ENCODE measurements at places on chromosomes 7 and 10.

DNA sequence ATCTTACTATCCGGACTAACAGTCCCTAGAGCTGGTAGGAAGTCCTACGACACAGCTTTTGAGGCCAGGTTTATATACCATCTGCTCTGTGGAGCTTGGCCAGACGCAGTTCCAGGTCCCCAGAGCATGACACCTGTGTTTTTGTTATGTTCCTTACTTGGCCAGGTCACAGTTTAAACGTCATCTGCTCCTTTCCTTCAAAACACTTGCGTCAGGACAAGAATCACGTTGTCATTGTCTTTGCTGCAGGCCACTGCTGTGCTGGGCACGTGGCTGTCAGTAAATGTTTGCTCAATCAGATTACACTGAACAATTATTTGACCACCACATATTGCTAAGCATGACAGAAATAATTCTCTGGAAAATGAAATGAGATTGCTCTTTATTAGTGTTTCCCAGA, 23.9 kb downstream of the SLC18A2 start:
- no peak for DNase-seq

GRCh38 chr10:108852211-108852610, 1071.1 kb downstream of the XPNPEP1 start:
- no peak for DNase-seq

- no peak for DNase-seq
Measured at GRCh38 chr7:50068026-50068425, 25.0 kb downstream of the ZPBP start.

GRCh38 chr7:97480772-97481390, 251.0 kb upstream of the TAC1 start:
- no peak for DNase-seq

- no peak for DNase-seq
Measured at GRCh38 chr7:134985894-134986362, 380 bp upstream of the AGBL3 start.

DNA sequence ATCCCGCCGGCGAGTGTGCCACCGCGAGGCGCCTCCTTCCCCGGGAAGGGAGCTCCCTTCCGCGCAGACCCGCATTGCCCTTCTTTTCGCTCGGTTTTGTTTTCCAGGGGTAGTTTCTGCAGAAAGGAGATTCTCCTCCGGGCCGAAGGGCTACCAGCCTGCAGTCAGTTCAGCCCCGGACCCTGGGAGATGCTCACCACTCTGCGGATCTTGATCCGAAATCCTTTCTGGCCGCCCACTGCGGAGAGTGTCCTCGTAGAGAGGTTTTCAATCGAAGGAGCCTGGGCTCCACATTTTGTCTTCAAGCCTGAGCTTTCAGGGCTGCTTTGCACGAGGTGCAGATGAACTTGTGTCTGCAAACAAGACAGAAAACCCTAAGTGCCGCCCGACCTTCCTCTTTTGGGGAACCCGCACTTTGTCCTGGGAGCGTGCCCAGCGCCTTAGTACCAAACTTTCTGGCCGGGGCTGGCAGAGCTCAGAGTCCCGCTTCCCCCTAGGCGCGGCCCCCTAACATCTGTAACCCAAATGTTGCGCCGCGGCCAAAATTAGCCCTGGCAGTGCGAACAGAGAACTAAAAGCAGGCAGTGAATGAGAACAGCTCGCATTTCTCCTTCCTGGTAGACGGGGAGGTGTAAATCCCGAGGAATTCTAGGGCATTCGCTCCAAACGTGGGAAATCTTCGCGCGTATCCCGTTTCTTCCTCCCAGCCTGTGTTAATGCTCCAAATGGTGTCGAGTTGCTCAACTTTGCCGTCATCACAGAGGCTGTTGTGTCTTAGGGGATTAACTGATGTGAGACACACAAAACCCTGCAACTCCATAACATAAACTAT, 6.7 kb upstream of the EN2 start:
- DNase-seq, result no peak

DNA sequence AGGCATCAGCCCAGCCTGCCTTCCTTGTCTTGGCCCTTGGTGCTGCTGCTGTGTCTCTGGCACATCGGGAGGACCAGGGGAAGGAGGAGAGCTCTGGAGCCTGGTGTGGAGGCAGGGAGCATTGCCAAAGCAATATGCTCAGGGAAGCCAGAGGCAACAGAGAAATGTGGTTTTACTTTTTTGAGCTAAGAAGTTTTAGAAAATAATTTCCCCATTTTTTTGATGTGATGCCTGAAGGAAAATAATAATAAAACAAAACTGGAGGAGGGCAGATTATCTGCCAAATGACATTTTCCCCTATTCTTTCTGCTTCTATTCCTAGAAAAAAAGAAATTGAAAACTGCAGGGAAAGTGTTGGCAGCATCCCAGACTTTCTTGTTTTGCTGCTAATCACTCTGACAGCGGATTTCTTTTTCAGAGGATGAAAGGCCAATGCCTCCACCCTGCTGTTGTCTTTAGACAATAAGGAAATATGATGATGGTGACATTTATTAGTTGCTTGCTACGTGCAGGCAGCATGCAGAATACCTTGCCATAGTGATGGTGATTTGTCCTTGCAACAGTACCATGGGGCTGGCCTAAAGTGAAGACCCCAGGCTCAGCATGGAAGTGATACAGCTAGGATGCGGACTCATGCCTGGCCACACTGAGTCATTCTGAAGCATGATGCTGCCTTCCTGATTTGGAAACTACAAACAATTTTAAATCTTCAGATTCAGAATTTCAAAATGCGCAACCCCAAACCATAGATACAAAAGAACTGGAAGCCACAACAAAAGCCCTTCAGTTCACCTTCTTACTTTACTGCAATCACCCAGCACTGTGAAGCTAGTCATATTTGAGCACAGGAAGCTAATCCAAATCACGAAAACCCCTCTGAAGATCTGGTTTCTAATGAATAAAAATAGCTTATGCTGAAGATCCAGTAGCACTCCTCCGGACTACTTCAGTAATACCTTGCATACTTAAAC, 260.2 kb upstream of the TMEM72 start:
- no peak for DNase-seq

DNA sequence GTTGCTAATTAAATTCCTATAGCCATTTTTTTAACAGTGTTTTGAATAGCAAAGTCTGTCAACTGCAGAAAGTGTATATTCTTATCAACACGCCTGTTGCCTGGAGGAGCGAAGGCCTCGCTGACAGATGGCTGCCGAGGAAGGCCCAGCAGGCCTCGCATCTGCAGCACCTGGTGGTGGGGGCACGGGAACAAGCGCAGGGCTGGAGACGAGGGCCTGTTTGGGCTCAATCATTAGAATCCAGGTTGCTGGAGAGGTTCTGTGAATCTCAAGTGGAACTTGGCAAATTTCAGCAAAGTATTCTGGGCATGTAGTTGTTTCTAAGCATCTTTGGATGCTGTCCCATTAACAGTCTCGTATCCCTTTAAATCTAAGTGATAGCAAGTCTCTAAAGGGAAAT, 66.1 kb upstream of the FAM204A start:
- DNase-seq, result no peak

GRCh38 chr7:94556028-94556427, 46.4 kb downstream of the CASD1 start:
- no peak for DNase-seq

DNA sequence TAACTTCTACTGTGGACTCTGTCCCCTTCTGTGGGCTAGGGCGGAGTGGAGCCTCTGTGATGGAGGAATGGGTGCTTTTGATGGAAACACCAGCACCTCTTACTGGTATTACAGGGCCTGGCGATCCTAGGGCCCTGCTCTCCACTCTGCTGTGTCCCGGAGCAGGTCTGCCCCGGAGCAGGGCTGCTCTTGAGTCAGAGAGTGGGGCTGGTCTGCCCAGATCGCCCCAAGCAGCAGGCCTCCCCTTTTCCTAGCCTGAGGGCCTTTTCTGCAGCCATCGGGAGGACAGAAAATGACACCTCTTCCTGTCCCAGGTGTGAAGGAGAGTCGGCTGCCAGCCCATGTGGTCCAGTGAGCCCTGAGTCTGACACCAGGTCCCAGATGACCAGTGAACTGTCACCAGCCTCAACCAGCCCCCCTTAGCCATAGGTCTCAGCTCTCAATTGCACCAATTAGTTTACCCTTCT, 1.4 kb downstream of the ZNF282 start:
- no peak for DNase-seq

DNA sequence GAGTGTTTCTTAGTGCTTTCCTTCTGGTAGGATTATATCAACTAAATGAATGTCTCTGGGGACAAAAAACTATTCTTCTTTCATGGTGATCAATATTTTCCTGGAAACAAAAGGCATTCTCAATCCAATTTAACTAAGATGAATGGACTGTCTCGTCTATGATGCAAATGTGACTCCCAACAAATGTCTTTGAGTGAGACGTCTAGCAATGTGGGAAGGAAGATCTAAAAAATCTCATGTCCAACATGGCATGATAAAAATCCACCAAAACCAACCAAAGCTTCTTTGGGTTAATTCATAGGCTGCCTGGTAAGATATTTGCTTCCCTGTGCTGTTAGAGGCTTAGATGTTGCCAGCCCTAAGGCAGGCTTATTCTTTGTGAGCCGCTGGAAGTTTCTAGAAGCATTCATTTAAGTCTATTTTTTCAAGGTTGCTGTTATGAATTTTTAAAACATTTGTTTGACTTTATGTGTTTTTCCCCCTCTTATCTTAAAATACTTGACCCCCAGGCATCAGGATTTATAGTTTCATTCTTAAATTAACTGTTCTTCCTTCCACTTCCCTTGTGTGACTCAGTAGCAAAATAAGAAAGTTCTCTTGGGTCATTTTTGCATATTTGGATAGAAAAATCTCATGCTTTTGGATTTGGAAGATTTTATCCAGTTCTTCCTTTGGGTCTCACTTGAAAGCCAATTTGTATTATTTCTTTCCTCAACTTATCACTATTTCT, 156.3 kb downstream of the NRP1 start:
- peak; percentile 38 for DNase-seq

GRCh38 chr7:1863091-1863900, 193.2 kb downstream of the ELFN1 start:
- DNase-seq, result no peak

- no peak for DNase-seq
Measured at GRCh38 chr10:92181575-92181974, 109.3 kb downstream of the CPEB3 start.

- DNase-seq, result no peak
Measured at GRCh38 chr10:48897441-48897790, 42.2 kb downstream of the LRRC18 start.

- peak; percentile 32 for DNase-seq
Measured at GRCh38 chr7:19026888-19027287, 90.5 kb downstream of the TWIST1 start.

DNA sequence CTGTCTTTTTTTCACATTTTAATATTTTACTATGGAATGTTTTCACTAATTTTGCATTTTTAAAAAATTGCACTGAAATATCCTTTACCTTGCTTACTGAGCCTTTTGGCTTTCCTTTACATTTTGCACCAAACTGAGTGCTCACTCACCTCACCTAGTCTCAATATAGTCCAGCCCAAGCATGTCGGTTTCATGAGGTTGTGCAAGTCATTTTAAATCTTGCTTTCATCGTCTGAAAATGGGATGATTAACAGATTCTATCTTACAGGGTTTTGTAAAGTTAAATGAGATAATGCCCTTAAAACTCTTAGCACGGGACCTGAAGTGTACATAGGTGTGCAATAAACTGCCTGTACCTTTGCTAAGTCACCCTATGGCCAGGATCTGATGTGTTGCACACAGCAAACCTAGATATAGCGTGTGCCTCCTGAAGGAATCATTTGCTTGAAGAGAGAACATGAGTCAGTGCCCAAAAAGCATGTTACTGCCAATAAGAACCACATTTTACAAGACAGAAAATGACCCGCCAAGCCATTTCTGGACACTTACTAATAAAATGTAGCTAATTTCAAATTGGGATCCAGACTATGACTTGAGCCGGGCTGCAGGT, 199.8 kb downstream of the JCAD start:
- peak; percentile 43 for DNase-seq

DNA sequence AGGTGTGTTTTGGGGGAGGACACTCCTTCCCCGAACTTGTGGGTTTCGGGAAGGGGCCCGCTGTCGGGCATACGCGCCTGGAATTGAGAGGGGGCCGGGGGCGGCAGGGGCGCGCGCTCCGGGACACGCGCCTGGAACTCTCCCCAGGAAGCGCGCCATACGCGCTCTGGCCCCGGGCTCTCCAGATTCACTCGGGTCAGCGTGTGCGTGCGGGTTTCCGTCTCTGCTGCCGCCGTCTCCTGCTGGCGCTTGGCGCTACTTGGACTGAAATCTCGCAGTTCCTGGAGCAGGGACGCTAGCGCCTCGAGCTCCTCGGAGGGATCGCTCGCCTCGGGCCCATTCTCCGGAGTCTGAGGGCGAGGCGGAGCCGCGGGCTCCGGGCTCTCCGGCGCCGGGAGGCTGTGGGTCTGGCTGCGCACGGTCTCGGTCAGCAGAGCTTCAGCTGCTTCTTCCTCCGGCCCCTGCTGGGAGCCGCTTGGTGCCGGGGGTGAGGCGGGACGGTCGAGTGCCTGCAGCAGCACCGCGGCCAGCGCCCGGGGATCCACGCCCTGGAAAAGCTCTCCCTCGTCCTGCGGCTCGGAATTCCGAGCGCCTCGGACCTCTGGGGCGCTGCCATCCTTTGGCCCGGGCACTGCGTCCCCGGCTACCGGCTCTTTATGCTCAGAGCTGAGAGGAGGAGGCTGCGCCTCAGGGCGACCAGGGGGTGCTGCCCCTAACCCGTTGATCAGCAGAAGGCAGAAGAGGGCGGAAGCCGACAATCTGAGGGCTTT, 1.1 kb downstream of the VGF start:
- DNase-seq, result peak; percentile 58

DNA sequence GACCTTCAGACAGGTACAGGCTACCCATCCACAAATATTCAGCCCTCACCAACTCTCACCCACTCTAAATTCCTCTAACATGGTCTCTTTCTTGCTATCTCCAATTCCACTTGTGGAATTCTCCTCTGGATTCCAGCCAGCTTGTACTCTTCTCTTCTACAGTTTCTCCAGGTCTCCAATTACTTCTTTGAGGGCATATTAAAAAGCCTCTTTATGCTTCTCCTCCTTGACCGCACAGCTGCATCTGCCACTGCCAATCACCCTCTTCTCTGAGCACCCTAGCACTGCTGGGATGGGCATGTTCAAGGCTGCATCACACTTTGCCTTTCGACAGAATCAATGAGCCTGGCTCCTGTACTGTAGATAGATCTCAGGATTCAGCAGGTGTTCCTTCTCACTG, 101.5 kb upstream of the ANKRD1 start:
- DNase-seq, result no peak

- DNase-seq, result no peak
Measured at GRCh38 chr10:46299286-46299535, 12.4 kb downstream of the ANTXRL start.

DNA sequence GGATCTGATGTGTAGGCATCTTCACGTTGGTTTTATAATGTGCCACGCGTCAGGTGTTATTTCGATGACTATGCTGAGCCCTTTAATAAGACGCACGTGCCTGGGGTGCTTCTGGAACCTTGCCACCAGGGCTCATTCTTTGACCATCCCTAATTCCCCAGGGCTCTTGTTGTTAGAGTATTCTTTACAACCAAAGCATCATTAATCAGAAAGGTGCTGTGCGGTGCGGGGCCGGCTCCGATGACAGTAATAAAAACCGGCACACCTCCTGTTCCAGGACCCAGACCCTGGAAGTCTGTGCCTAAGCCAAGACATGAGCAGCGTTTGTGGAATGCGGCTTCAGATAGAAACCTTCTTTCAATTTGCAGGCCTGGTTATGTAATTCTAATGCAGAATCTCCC, 58.4 kb downstream of the MGMT start:
- DNase-seq, result peak; percentile 81
